ENCODE measurements at places on chromosomes 11 and 22.

GRCh38 chr11:9825315-9825714, 161.4 kb downstream of the SWAP70 start:
- DNase-seq: no peak

GRCh38 chr11:122439866-122440810, 215.4 kb upstream of the UBASH3B start:
- peak; percentile 45 for DNase-seq

DNA sequence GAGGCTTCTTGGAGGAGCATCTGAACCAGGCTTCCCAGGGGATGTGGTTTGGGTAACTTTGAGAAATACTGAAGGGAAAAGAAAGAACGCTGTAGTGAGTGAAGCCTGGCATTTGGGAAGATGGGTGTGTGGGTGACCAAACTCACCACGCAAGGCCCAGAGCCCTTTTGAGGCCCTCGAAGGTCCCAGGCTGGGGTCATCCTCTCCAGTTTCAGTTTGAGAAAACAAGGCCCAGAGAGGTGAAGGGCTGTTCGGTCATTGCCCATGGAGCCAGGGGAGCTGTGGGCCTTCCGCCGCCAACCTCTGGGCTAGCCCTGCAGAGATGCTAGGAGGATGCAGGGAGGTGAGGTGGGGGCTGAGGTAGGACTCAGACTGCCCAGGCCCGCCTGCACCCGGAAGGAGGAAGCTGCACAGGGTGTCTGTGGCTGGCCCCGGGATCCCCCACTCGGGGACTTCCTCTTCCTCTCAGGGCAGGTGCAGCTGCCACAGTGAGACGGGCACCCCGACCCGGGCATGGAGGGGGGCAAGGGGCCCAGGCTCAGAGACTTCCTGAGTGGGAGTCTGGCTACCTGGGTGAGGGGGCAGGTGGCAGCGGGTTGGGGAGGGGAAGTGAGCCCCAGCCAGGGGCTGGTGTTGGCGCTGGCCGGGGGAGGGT, at the start of gene CCDC88B:
Gene CCDC88B, plus strand, starts transcription at position 451 of the 655 bp plus-strand sequence. Its CDS starts 63 bp downstream, at position 514.
- no peak for DNase-seq

DNA sequence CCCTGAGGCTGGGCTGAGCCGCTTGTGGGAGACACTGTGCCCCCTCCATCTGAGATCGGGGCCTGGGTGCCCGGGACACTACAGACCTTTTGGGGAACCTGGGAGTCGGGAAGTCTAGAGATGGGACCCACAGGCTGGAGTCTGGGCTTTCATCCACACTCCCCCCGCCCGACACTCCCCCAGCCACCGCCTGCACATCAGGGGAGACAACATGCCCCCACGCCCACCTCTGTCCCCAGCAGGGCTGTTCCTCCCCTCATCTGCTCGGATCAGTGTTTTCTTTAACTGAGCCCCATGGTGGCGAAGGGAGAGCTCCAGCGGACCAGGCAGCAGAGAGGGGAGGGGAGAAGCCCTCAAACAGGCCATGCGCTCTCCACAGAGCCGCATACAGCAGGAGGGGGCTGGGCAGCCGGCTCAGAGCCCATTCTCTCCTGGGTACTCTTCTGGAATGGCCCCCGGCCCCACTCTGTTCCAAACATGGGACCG, 174.7 kb downstream of the IGLL1 start:
- DNase-seq: no peak

GRCh38 chr22:25437414-25438160, 126.9 kb upstream of the GRK3 start:
- DNase-seq: no peak

DNA sequence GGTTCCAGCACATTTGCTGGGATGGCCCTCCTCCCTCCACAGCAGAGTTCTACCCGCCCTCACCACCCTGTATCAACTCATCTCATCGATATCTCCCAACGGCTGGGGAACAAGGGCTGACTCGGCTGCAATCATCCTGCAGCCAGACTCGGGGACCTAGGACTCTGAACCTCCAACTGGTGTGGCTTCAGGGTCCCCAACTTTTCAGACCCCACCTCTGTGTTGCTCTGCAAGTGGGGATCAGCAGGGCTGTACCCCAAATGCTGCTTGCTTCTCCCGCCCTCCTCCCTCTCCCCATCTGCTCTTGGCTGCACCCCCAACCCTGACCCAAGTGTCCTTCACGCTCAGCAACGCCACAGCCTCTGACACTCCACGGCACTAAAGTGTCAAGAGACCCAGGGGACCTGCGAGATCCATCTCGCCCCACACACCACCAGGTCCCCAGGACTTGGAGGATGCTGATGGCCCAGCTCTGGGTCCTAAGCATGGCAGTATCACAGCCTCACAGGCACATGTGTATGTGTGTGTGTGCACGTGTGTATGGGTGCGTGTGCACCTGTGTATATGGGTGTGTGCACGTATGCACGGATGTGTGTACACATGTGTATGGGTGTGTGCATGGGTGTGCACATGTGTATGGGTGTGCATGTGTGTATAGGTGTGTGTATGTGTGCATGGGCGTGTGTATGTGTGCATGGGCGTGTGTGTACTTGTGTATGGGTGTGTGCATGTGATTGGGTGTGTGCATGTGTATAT, 26.4 kb downstream of the KCNQ1 start:
- no peak for DNase-seq

DNA sequence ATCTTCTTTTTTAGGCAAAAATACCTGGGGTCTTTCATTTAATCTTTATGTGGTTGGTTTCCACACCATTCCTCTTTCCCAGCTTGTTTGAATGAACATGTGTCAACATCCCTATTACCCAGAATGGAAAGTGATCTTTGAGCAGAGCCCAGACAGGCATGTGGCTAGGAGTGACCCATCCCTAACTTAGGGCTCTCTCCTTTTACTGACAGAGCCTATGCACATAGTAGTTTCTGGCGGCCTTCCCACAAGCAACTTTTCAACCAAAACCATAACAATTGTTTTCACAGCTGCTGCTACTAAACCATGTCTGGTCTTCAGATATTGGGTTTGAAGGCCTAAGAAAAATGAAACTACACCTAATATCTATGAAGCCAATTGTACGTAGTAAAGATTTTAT, 107.5 kb downstream of the TENM4 start:
- DNase-seq: no peak

- no peak for DNase-seq
Measured at GRCh38 chr22:19955241-19956128, 13.9 kb upstream of the TXNRD2 start.

DNA sequence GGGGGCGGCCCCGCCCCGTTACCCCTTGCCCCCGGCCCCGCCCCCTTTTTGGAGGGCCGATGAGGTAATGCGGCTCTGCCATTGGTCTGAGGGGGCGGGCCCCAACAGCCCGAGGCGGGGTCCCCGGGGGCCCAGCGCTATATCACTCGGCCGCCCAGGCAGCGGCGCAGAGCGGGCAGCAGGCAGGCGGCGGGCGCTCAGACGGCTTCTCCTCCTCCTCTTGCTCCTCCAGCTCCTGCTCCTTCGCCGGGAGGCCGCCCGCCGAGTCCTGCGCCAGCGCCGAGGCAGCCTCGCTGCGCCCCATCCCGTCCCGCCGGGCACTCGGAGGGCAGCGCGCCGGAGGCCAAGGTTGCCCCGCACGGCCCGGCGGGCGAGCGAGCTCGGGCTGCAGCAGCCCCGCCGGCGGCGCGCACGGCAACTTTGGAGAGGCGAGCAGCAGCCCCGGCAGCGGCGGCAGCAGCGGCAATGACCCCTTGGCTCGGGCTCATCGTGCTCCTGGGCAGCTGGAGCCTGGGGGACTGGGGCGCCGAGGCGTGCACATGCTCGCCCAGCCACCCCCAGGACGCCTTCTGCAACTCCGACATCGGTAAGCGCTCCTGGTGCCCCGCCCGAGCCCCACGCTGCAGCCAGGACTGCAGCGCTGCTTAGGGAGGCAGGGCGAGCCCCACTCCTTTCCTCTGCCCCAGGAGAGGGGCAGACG, at the start of gene TIMP3:
Gene TIMP3, plus strand, starts transcription at position 169 of the 700 bp plus-strand sequence. Its CDS starts 297 bp downstream, at position 466.
- DNase-seq: peak; percentile 69

GRCh38 chr11:45109400-45109799, 37.0 kb upstream of the PRDM11 start:
- no peak for DNase-seq

DNA sequence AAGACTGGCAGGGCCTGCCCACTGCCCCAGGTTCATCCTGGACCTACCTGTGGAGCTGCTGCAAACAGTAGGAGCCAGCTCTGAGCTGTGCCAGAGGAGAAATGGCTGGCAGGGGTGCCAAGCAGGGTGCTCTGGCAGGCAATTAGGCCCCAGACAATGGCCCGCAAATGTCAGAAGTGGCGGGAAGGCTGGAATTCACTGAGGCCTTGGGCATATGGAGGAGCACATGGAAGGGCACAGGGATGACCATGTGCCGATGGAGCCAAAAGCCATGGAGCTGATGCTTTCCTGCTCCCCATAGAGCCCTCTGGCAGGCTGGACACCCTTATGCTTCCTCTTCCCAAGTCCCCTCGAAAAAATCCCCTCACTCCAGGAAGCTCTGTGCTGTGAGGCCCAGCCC, 62.0 kb downstream of the BUD13 start:
- no peak for DNase-seq

- DNase-seq: peak; percentile 92
Measured at GRCh38 chr11:64185175-64185692, 737 bp upstream of the STIP1 start.

DNA sequence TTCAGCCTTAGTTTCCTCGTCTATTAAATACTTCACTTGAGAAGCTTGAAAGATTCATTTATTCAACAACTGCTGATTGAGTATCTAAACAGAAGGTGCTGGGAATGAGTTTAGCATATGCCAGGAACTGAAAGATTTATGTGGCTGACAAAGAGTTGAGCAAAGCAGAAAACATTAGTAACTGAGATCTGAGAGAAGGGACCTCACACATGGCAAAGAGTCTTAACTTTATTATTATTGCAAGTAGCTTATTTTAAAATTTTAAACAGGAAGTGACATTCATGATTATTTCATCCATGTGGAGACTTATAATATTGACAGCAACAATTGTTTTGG, 133.6 kb downstream of the CASP12 start:
- DNase-seq: no peak

- DNase-seq: no peak
Measured at GRCh38 chr11:112235750-112236390, 9.6 kb downstream of the PTS start.

DNA sequence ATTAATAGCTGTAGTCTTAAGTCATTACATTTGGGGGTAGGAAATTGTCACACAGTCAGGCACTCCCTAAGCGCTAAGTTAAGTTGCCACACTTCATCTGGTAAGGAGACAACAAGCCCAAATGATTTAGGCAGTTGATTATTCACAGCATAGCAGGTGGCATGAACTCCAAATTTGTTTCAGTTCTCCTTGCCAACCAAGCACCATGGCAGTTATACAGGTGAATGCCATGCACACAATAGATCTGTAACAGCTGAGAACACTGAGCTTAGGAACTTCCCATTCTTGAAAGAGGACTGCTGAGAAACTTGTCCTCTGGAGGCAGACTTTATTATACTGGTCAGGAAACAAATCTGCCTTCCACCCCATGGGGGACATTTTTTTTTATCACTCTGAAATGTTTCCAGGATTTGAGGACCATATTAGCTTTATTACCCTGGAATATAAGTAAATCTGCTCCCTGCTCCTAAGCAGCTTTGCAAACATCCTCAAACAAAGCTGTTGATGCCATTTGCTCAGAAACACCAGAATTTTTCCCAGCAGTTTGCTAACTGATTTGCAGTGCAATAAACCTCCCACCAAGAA, 5.1 kb upstream of the INTS4 start:
- DNase-seq: no peak

DNA sequence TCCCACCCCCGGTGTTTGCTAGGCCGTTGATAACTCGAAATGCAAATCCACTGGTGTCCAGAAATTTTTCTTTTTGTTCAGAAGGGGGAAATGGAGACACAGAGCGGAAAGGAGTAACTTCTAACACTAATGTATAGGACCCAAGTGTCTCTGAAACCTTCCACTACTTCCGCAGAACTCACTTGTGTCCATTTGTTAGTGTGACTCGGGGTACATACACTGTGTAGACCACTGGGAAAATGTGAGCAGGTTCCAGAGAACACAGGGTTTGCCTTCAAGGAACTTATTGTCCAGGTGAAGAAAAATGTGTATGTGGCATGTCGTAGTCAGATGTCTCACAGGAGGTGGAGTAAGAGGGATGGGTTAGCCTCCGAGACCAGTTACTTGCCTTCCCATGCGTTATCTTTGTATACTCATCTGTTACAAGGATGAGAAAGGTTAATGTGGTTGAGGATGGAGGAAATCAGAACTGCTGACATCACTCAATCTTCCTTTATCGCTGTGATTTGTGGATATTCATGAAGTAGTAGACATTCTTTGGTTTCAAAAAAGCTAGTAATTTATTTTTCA, 857 bp downstream of the ARCN1 start:
- no peak for DNase-seq

- no peak for DNase-seq
Measured at GRCh38 chr11:108324587-108324986, 101.7 kb downstream of the ATM start.

DNA sequence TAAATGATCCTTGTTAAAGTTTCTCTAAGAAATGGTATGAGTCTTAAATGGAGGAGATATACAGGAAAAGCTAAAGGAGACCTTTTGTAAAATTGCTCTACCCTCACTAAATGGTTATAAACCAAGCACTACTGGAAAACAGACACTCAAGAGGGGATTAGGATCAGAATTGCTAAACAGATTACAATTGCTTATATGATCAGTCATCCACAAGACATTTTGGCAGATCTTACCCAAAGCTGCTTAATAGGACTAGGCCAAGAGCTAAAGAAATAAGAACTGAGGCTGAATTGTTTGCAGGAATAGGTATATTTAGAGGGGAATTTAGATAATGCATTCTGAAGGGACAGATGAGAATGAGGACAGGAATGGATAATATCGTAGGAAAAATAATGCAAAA, 9.5 kb downstream of the HARBI1 start:
- DNase-seq: no peak

DNA sequence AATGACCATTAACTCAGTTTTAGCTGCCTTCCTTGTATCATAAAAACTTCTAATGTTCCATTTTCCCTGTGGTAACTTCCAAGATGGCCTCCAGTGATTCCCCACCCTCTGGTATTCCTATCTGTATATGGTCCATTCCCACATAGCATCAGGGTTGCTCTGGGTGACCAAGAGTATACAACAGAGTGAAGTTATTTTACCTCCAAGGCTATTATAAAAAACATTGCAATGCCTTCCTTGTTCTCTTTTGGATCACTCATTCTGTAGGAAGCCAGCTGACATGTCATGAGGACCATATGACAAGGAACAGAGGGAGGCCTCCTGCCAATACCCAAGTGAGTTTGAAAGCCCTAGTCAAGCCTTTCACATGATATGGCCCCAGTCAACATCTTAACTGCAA, 30.1 kb downstream of the ZNF280B start:
- no peak for DNase-seq

- DNase-seq: no peak
Measured at GRCh38 chr11:128400382-128401203, 186.8 kb downstream of the ETS1 start.

GRCh38 chr11:56855217-56855616, 106.7 kb upstream of the OR9G4 start:
- DNase-seq: no peak

GRCh38 chr22:46754110-46754799, 8.2 kb upstream of the TBC1D22A start:
- no peak for DNase-seq

GRCh38 chr11:27100534-27100933, 59.9 kb downstream of the BBOX1 start:
- no peak for DNase-seq

Data from hypothalamus (tissue), 51 donors.